ENCODE measurements at places on chromosomes 11 and 22. TPM values are rescaled to one million over a fixed set of nuclear protein-coding genes. Genes with fewer than 3 reads are reported as not detected.

Gene GUCY1A2
- polyA plus RNA-seq = 0.59 TPM

GRCh38 chr11:45274206-45274605 is 11.9 kb downstream of the SYT13 start:
- H3K4me1 ChIP-seq = no peaks in the 10 kb centered on the region
- H3K4me3 ChIP-seq = no peak overlapping the region
- no peak overlapping the region for H3K27ac ChIP-seq
- no peaks in the 10 kb centered on the region for H3K36me3 ChIP-seq
- H3K27me3 ChIP-seq = no peaks in the 10 kb centered on the region

GRCh38 chr11:11895672-11896071 is 53.9 kb downstream of the USP47 start:
- H3K27me3 ChIP-seq = no peaks in the 10 kb centered on the region
- no peaks in the 10 kb centered on the region for H3K4me1 ChIP-seq
- peaks cover 95% of the 10 kb centered on the region for H3K36me3 ChIP-seq
- no peak overlapping the region for H3K27ac ChIP-seq
- no peak overlapping the region for H3K4me3 ChIP-seq
- no peak for DNase-seq

- H3K27me3 ChIP-seq = no peaks in the 10 kb centered on the region
- H3K4me1 ChIP-seq = peaks cover 18% of the 10 kb centered on the region
- H3K36me3 ChIP-seq = no peaks in the 10 kb centered on the region
- DNase-seq = no peak
Measured at GRCh38 chr11:12434325-12434654, 56.9 kb downstream of the PARVA start.

DNA sequence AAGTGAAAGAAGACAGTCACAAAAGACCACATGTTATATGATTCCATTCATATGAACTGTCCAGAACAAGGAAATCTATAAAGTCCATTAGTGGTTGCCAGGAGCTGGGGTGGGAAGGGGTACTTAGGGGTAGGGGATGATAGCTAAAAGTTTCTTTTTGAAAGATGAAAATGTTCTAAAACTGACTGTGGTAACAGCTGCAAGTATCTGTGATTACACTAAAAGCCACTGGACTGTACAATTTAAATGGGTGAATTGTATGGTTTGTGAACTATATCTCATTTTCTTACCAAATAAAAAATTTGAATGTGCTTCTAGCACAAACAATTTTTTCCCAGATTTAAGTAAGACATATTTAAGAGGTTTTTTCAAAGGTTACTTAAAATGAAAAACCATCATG is 22.1 kb downstream of the CHKA start:
- H3K4me1 ChIP-seq = peaks cover 13% of the 10 kb centered on the region
- no peak overlapping the region for H3K27ac ChIP-seq
- DNase-seq = no peak

Gene CLMP
- polyA plus RNA-seq = 3.1 TPM

Gene MRGPRX3
- polyA plus RNA-seq = not detected

Measured in spleen (tissue), 13 donors.